Endothelial cell (in vitro differentiated cells): ENCODE measurements at places on chromosomes 16 and 17.

DNA sequence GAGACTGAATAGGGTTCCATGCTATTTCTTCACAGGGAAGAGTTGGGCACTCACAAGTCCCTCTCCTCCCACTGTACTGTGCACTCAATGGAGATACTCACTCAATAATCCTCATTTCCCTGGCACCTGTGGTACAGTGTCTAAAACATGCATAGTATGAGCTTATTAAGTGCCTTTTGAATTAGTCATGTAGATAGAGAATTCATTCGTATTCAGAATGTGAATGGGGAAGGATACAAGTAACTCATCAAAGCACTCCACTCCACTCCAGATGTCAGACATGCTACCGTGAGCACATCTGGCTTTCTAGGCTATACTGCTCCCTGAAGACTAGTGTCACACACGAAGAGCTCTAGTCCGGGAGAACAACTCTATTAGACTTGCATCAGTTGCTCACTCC is 6.3 kb downstream of the C17orf75 start:
- DNase-seq: no peak

DNA sequence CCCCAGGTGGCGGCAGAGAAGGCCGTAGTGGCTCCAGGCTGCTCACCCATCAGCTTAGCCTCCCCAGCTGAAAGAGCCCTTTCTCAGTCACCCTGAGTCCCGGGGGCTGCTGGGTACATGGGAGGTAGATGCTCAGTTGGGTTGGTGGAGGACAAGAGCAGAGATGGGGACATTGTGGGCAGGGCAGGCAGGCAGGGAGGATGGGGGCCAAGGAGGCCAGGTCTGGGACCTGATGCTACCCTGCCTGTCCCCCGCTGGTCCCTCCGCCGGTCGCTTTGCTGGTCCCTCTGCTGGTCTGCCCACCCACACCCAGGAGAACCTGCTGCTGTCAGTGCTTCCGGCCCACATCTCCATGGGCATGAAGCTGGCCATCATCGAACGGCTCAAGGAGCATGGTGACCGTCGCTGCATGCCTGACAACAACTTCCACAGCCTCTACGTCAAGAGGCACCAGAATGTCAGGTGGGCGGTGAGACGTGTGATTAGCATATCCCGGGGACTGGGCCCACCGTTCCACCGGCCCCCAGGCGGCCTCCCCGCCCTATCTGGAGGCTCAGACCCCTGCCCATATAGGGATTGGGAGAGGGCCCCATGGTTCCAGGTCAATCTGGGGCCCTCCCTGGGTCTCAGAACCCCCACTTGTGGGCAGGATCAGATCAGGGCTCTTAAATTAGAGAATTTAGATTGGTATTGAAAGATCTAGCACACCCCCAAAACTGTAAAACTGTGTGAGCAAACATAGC is 26.9 kb downstream of the ADCY7 start:
- DNase-seq: no peak

DNA sequence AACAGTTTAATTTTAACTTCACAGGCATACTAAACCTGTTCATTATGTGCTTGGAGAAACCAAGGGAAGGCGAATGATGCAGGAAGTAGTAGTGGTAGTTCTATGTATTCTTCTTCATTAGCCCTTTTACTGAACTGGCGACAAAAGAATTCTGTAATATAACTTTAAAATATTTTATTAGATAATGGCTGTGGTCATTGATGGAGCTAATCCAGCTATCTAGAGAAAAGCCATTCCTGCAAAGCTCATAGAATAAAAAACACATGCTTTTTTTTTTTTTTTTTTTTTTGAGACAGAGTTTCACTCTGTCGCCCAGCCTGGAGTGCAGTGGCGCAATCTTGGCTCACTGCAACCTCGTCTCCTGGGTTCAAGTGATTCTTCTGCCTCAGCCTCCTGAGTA is 23.5 kb downstream of the TANC2 start:
- DNase-seq: no peak

GRCh38 chr16:19102187-19102872 is 11.4 kb upstream of the ITPRIPL2 start:
- no peak for DNase-seq

- DNase-seq: peak; percentile 33
These were observed 705 bp downstream of the FOXK2 start for GRCh38 chr17:82519971-82520903.
